Tibial nerve (tissue), 4 donors: ENCODE measurements at places on chromosomes 2 and 18. TPM values are rescaled to one million over a fixed set of nuclear protein-coding genes. Genes with fewer than 3 reads are reported as not detected.

- no peak for DNase-seq
Observed at GRCh38 chr2:239214725-239215124, 186.1 kb downstream of the HDAC4 start.

The EFR3B gene
- 5.9 TPM for total RNA-seq

The SERPINB12 gene
- not detected for total RNA-seq

GRCh38 chr2:43890855-43891254 is 52.1 kb downstream of the ABCG8 start:
- DNase-seq = no peak

GRCh38 chr2:45821558-45822271 is 170.2 kb downstream of the PRKCE start:
- DNase-seq = peak; percentile 36

The VWA3B gene
- 2.5 TPM for total RNA-seq

DNA sequence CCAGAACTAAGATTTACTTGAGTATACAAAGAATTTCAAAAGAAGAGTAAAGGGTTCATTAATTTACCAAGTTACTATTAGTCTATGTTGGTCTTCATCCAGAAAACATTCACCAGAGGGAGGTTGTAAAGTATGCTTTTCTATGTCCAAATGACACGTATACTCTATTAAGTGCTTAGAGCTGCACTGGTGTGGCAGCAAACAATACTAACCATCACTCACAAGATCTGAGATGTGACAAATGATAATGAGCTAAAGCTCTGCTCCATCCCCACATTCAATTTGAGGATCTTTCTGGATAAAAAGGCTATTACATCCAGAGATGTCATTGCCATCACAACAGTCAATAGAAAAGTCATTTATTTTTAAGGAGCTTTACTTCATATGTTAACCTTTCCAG is 926.5 kb upstream of the KLHL29 start:
- no peak for DNase-seq

DNA sequence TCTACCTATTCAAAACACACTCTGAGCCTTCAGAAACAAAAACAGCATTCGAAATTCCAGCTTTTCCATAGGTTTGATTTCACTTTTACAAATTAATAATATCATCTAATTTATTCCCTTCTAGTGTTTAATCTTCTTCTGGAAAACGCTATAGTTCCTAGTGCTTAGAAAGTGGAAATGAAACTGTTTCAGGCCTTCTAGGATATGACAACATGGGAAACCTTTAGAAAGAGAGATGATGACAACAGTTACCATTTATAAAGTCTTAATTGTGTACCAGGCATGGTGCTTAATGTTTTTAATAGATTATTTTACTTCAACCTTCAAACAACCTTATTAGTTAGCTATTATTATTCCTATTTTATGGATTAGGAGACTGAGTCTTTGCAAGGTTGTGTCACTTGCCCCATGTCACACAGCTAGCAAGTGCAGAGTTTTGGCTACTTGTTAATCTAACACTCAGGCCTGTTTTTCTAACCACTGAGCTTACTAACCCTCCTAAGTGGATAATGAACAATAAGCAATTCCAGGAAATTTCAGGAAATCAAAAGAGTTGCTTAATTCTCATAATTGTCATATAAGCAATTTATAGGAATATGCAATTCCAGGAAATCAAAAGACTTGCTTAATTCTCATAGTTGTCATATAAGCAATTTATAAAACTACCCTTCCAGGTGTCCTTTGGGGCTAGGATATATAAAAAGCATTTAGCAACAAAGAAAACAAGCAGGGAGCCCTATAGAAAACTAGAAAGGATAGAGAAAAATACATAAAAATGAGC is 206.0 kb downstream of the ZNF521 start:
- DNase-seq = no peak

- no peak for DNase-seq
Observed at GRCh38 chr18:3726238-3726951, 276.4 kb downstream of the TGIF1 start.

The HOXD1 gene
- total RNA-seq = 0.63 TPM

The ACADL gene
- total RNA-seq = 45.3 TPM

The APOB gene
- 3.7 TPM for total RNA-seq

The FEV gene
- total RNA-seq = not detected

DNA sequence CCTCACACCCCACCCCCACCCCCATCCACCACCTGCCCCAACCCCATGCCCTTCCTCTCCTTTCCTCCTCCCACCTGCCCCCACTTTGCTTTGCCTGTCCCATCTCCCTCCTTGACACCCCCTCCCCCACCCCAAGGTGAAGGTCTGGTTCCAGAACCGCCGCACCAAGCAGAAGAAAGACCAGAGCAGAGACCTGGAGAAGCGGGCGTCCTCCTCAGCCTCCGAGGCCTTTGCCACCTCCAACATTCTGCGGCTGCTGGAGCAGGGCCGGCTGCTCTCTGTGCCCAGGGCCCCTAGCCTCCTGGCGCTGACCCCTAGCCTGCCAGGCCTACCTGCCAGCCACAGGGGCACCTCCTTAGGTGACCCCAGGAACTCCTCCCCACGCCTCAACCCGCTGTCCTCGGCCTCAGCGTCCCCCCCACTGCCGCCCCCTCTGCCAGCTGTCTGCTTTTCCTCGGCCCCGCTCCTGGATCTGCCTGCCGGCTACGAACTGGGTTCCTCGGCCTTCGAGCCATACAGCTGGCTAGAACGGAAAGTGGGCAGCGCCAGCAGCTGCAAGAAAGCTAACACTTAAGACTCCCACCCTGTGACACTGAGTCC is 3.0 kb upstream of the ATP6V1B1 start:
- DNase-seq = no peak

The GNLY gene
- not detected for total RNA-seq

DNA sequence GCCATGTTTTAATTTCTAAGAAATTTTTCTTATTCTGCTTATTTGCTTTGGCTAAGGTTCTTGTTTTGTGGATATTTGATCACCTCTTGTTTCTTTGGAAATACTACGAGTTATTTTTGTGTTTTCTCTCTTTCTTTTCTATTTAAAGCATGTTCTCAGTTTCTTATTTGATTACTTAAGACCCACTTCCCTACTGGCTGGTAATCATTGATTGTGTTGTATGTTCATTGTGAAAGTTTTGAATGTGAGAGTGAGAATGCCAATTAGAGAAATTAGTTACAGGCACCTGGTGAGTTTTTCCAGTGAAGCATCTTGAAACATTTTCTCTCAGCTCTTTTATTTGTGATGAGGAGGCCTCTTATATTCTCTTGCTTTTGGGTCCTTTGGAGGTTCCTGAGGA is 226.7 kb upstream of the MC4R start:
- DNase-seq = no peak

- DNase-seq = no peak
Observed at GRCh38 chr2:12861344-12861930, 144.7 kb downstream of the TRIB2 start.

DNA sequence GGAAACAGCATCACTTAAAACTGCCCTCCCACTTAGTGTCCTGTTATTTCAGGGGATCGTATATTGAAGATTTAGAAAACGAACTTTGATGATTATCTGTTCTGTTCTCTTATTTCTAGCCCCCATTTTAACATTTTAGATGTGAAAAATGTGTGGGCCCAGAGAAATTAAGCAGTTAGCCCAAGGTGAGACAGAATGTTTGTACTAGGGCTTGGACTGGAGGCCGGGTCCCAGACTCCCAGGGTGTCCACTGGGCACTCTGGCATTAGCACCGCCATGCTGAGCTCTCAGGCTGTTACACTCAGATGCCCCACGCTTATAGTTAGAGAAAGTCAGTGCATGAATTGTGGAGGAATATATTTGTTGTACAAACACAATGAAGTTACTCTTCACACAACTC is 5.5 kb upstream of the RAX start:
- no peak for DNase-seq

DNA sequence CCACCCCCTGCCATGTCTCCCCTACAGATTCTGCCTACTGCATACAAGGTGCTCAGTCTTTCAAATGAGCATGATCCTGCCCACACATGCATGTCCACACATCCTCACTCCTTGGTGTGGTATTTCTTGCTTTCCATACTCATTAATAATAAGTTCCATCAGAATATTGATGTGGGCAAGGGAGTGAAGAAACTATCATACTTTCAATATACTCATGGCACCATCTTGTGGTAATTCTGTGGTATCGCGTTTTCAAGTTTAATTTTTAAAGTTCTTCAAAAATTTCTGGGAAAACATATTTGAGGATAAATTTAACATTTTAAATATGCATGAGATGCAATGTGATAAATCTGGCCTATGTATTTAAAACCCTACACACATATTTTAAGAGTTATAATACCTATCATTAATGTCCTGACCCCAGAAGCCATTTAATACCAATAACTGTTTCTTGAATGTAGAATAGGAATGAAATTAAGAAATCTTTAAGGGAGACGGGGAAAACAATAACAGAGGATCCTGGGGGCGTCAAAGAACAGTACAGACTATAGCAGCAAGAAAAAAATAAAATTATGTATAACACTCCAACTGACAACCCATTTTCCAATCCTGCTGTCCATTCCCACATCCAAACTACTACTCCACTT is 110.1 kb downstream of the ZNF385B start:
- DNase-seq = no peak

DNA sequence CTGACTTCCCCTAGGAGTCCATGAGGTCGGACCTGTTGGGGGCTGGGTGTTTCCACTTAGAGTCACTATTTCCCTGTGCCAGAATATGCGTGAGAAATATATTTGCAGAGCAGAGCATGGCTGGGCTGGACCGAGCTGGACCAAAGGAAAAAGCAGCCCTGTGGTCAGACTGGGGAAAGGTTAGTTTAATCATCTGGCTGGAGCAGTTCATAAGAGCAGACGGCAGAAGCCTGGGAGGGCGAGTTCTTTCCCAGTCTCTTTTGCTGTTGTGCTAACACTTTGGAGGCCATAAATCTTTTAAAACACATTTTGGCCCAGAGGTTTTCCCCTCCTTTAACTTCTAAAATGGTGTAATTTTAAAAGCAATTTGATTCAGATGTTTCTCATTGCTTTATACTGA is 66.5 kb downstream of the GLI2 start:
- no peak for DNase-seq

The AKAIN1 gene
- total RNA-seq = not detected

DNA sequence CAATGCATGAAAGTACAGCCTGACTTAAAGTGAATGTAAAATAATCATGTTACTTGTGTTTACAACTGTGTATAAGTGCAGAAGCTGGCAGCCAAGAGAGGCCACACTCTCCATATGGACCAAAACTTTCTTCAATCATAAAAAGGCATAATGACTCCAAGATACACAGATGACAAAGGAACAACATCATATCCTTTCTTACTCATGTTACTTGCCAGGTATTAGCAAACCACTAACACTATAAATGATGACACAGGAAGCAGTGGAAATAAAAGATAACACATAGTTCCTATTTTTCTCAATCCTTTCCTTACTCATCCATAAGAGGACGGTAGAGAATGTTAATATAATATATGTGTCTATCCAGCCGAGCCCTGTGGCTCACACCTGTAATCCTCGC is 400.0 kb upstream of the CDH2 start:
- no peak for DNase-seq

- DNase-seq = no peak
Observed at GRCh38 chr2:64052463-64053241, 33.4 kb upstream of the VPS54 start.

- DNase-seq = no peak
Observed at GRCh38 chr2:88658881-88659537, 31.7 kb upstream of the EIF2AK3 start.

GRCh38 chr2:128354726-128355470 is 36.2 kb upstream of the HS6ST1 start:
- DNase-seq = no peak

The INPP4A gene
- total RNA-seq = 45.0 TPM

DNA sequence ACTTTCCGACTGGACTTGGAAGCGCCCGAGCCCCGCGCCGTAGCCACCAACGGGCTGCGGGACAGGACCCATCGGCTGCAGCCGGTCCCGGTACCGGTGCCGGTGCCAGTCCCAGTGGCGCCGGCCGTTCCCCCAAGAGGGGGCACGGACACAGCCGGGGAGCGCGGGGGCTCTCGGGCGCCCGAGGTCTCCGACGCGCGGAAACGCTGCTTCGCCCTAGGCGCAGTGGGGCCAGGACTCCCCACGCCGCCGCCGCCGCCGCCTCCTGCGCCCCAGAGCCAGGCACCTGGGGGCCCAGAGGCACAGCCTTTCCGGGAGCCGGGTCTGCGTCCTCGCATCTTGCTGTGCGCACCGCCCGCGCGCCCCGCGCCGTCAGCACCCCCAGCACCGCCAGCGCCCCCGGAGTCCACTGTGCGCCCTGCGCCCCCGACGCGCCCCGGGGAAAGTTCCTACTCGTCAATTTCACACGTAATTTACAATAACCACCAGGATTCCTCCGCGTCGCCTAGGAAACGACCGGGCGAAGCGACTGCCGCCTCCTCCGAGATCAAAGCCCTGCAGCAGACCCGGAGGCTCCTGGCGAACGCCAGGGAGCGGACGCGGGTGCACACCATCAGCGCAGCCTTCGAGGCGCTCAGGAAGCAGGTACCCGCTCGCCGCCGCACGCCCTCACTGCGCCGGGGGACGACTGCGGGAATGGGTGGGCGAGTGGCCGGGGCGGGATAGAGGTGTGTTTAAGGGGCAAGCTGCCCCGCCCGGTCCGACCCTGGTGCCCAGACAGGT is 713 bp downstream of the ATOH8 start:
- no peak for DNase-seq

DNA sequence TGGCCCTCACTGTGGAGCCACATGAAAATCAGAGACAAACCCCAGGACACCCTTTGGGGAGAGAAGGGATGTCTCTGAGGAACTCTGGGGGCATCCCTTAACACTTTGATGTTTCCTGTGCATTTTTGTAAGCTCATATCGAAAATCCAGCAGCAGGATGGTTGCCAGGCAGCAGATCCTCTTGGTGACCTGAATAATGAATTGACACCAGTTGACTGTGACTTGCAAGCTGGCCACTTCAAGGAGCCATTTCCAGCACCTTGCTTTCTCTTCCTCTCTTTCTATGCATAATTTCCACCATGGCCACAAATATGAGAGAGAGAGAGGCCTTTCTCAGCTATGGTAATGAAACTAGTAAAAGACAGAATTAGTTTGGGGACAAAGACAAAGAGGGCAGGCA is 91.7 kb downstream of the NRP2 start:
- no peak for DNase-seq

DNA sequence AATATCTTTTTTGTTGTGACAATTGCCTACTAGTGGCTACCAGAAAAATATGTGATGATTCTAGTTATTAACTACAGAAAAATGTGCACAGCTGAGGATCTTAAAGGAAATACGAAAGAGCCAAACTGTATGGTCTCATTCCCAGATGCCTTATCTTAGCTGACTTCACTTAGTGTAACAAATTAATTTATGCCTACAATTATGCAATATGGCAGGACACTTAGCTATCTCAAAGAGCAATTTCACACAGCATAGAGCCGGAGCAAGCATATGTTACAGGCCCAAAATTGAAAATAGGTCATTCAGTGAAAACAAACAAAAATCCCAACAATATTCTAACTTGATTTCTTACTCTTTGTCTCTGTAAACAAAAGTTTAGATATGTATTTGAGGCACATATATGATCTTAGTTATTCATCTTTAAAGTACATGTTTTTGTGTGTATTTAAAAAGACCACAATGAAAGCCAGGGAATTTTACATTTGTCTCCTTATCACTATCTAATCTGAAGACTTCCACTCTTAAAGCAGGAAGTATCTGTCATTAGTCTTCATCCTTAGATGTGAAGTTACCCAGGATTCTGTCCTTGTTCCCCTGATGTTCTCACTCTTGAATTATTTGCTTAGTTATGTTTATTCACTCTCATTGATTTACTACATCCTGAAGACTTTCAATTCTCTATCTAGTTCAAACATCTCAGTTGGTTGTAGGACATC is 1579.0 kb upstream of the NXPH2 start:
- no peak for DNase-seq

The ARHGEF4 gene
- 50.7 TPM for total RNA-seq

GRCh38 chr2:239807568-239807967 is 217.6 kb downstream of the NDUFA10 start:
- no peak for DNase-seq

- no peak for DNase-seq
Observed at GRCh38 chr2:56333812-56334485, 150.2 kb downstream of the CCDC85A start.
